ENCODE measurements at places on chromosomes 4 and X.
A peak's percentile ranks its signal among the peaks of the same experiment; 100 is the strongest.

- peak; percentile 80 for DNase-seq
Observed at GRCh38 chr4:150149381-150149780, 71.1 kb downstream of the DCLK2 start.

- no peak for DNase-seq
Observed at GRCh38 chr4:150624055-150624454, 42.1 kb downstream of the MAB21L2 start.

DNA sequence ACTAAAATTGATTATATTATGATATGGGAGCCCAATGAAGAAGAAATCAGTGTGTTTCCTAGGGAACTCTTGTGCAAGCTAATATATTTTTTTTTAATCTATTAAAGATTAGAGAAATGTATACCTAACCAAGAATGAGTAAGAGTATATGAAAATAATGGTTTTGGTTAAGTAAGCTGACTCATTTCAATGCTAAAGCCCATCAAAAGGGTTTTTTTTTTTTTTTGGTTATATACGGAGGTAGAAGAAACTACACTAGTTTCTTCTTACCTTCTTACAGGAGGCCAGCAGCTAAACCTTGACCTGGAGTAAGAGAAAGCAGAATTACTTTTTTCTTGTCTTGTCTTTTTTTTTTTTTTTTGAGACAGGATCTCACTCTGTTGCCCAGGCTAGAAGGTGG, 27.5 kb downstream of the RUFY3 start:
- no peak for DNase-seq

GRCh38 chr4:8199594-8200301, 658 bp downstream of the SH3TC1 start:
- no peak for DNase-seq

GRCh38 chrX:38494239-38494823, 67.0 kb upstream of the TSPAN7 start:
- DNase-seq, result no peak

DNA sequence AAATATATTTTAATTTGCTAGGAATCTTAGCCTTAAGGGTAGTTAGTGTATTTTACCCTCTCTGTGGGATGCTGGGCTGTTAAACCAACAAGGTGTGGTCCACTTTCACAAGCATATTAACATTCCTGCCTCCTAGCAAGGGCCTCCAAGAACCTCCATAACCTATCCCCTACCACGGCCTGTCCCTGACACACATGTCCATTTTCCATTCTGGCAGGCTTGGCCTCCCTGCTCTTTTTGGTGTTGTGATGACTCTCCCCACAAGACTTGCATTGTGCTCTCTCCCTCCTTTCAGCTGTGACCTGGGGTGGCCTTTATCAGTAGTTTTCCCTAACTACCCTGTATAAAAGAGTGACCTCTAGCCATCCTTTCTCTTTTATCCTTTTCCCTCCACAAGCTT, 120.2 kb downstream of the KLHL8 start:
- no peak for DNase-seq

DNA sequence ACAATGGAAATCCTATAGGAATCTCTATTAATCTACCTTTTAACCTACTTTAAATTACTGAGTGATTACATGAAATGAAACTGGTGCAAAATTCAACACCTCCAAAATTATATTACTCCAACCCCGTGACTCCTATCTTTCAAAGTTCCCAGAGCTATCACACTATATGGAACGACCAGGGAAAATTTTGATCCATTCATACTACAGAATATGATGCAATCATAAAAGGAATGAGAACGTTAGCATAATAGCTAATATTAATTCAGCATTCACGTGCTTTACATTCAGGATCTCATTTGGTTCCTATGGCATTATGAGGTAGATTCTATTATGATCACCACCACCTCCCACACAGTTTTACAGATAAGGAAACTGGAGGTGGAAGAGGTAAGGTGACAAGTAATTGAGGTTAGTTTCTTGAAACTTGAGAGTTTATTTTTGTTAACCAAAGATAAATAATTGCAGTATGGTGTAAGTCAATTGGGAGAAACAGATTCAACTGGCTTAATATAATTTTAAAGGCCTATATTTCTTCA, 29.4 kb upstream of the INTS6L start:
- no peak for DNase-seq

DNA sequence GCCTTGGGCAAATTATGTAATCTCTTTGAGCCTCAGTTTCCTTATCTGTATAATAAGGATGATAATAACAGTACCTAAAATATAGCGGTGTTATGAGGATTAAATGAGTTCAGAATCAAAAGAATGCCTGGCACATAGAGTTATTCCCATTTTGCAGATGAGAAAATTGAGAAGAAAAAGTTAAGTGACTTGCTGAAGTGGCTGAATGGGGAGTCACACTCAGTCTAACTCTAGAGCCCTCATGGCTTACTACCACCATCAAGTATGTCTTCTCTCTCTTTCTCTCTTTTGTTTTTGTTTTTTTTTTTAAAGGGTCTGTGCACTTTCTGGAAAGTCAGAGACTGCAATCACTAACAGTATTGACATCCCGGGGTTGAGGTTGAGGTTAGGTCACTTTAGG, 615 bp downstream of the CACNA1F start:
- DNase-seq, result no peak

- DNase-seq, result no peak
Observed at GRCh38 chrX:47628982-47629381, 748 bp downstream of the CFP start.

GRCh38 chr4:145937971-145938611, 532 bp downstream of the ZNF827 start:
- no peak for DNase-seq

- DNase-seq, result no peak
Observed at GRCh38 chrX:150219374-150220185, 143.5 kb upstream of the MAMLD1 start.

DNA sequence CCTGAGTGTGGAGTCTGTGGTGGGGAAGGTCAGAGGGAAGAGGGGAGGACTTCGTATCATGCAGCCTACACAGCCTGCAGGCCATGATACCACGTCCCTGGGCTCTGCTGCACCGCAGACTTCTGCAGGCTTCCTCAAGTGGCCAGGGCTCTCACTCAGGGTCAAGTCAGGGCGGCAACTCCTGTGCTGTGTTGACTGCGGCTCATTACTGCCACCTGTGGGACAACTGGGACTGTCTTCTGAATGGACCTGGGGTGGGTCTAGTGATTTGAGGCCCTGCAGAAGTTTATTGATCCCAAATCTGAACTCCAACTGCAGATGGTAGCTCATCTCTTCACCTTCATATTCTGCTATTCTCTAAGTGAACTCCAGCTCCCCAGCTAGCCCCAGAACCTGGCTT, 167.1 kb downstream of the NSUN7 start:
- DNase-seq, result no peak

DNA sequence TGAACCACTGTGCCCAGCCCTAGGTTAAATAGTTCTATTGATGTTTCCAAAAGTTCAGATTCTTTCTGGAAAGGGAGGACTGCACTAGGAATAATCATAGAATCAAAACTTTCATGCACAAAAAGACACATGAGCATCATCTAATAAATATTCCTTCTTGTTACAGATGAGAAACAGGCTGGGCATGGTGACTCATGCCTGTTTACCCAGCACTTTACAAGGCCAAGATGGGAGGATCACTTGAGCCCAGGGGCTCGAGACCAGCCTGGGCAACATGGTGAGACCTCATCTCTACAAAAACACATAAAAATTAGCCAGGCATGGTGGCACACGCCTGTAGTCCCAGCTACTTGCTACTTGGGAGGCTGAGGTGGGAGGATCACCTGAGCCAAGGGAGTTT, 27.7 kb downstream of the LARP7 start:
- no peak for DNase-seq

All from astrocyte of the cerebellum (primary cell).